ENCODE measurements at places on chromosomes 7 and 10. TPM values are rescaled to one million over a fixed set of nuclear protein-coding genes. Genes with fewer than 3 reads are reported as not detected.

- no peak for DNase-seq
Observed at GRCh38 chr10:70311698-70312097, 27.9 kb upstream of the NPFFR1 start.

DNA sequence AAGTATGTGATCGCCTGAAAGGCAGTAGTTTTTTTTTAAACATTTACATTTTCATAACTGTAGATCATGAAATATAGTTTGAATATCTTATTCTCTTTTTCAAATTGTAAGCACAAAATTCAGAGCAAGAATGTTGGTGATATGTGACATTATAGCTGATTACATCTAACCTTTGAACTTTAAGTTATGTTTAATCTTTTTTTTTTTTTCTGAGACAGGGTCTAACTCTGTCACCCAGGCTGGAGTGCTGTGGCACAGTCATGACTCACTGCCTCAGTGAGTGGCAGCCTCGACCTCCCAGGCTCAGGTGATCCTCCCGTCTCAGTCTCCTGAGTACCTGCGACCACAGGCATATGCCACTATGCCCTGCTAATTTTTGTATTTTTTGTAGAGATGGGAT lies 278.7 kb upstream of the NEBL start:
- DNase-seq, result no peak

GRCh38 chr7:28419716-28420115 lies 7.4 kb downstream of the CREB5 start:
- DNase-seq, result no peak

DNA sequence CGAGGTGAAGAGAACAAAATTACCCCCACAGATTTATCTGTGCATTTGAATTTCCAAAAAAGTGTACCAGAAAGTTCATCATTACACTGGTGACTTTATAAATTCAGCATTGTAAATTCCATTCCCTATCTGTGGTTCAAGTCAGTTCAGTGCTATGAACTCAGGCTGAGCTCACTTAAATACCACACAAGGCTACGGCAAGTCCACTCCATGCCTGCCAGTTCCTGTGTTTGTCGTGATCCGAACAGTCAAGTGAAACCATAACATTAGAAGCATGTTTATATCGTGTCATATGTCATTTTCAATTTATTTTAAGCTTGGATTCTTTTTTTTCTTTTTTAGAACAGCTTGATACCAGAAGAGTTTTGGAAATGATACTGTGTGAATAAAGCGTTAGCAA lies 14.8 kb downstream of the MBL2 start:
- no peak for DNase-seq

DNA sequence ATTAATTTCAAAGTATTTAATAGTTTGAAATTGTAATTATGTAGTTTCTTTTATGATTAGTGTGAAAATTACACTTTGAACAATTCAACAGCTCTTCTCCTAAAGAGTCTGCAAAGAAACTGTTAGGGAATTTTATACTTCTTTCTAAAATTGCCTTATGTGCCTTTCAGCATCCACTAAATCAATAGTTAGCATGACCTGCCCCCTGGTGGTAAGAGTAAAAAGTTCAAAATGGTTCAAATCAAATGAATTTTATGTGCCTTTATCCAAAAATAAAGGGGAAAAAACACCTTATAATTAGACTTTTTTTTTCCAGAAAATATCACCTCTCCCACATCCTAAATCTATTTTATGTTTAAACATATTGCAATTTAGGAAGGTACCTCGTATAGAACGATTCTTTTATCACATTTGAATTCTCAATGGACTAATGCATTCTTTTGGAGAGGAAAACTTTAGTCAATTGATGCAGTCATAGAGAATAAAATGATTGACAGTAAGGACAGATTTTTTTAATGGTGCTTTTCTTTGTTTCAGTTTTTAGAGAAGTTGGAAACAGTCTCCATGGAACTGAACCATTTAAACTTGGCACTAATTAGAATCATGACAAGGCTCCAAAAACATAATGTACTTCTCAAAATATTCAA lies 163.7 kb downstream of the SEMA3D start:
- DNase-seq, result no peak

GRCh38 chr7:117313582-117313981 lies 9.3 kb downstream of the WNT2 start:
- DNase-seq, result no peak

The EPO gene
- not detected for total RNA-seq

The TBXAS1 gene
- total RNA-seq, result 6.0 TPM
